ENCODE measurements at places on chromosomes 5 and 9. TPM values are rescaled to one million over a fixed set of nuclear protein-coding genes. Genes with fewer than 3 reads are reported as not detected.

DNA sequence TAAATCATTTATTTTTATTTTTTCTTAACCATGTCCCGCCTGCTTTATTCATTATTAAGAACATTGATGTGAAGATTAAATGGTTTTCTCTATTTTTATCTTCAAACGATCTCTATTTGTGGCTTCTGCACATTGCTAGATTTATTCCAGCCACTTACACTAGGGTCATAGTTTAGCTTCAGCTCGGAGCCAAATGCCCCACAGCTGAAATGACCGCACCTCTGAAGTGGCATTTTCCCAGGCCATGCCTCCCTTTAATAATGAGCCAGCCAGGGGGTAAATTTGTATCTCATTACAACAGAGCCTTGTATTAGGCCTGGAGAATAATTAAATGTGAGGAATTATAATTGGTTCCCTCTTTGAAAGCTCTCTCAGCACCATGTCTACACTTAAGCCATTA, 89.4 kb downstream of the DOCK8 start:
- DNase-seq, result no peak

DNA sequence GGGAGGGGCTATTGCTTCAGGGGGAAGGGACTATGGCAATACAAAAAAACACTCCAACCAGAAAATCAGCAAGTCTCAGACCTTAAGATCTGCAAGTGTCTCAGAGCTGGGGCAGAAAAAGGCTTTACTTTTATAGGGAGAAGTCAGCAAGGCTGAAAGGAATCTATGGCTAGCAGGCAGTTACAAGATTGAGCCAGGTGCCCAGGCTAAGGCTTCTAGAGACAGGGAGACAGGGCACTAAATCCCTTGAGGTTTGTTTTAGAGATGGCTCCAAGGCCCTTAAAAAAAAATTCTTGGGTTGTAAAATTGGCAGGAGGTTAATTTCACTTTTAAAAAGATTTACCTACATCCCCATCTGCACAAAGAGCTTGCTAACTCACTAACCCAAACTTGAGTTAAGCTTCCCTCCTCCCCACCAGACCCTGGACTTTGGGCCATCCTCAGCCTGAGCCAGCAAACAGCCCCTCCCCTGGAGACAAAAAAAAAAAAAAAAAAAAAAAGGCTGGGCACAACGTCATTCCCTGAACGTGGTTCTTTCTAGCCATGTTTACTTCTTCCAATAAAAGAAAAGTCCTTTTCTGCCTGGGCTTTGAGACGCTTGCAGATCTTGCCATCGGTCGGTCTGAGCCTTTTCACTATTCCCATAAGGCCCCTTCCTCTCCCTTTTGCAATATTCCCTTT, 17.9 kb downstream of the NIPAL4 start:
- no peak for DNase-seq

DNA sequence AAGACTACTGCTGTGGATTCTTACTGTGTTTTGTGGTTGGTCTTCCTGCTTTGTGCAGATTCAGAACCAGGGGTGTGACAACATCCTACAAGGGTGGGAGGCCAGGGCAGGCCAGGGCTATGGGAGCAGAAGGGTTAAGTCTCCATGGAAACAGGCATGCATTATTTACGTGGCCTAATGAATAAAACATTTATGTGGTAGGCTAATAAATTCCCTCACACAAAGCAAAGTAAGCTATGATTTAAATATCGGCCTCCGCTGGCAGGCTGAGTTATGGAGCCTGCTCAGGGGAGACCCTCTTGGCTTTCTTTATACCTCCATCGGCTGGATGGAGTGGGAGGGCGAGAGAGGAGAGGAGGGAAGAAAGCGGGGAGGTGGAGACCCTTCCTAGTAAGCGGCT, 230.3 kb upstream of the MVB12B start:
- DNase-seq, result no peak

GRCh38 chr9:130631331-130632080, 32.9 kb upstream of the PRDM12 start:
- no peak for DNase-seq

DNA sequence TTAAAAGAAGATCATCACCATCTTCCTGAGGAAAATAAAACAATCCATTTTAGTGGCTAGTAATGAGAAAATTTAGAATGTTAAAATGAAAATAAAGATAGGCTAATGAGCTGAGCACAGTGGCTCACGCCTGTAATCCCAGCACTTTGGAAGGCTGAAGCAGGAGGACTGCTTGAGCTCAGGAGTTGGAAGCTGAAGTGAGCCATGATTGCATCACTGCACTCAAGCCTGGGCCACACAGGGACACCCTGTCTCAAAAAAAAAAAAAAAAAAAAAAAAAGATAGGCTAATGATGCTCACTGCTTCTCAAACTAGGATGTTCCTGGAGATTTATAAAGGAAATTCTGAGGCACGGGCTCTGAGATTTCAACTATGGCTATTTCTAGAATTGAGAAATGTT, 50.3 kb downstream of the CPLANE1 start:
- DNase-seq, result no peak

The LIX1 gene
- total RNA-seq, result not detected

Data from thoracic aorta (tissue), 2 donors.